LHCN-M2 (cell line): ENCODE measurements at places on chromosomes 12 and 14. TPM values are rescaled to one million over a fixed set of nuclear protein-coding genes. Genes with fewer than 3 reads are reported as not detected.

Gene CAPRIN2
- 14.5 and 27.3 TPM in 2 replicates for total RNA-seq

Gene SYNDIG1L
- not detected in 2 replicates for total RNA-seq

DNA sequence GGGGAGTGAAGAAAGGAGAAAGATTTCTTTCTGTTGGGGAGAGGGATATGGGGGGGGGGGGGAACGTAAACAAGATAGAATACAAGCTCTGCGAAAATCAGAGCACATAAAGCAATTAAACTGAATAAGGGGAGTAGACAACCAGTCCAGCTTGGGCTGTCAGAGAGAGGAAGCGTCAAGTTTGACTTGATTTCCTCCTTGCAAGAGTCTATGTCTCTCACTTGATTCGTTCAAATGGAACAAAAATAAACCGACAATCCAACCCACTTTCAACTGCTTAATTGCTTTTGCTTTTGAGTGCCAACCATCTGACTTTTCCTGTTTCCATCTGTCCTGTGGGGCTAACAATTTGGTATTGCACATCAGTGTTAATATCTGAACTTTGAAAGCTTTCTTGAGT is 942 bp downstream of the SYT1 start:
- DNase-seq: no peak

GRCh38 chr14:24139272-24139934 is 2.0 kb downstream of the EMC9 start:
- no peak for DNase-seq

Gene SCFD1
- 61.4 and 63.3 TPM in 2 replicates for total RNA-seq

- no peak for DNase-seq
Observed at GRCh38 chr14:100902295-100903133, 1.0 kb downstream of the RTL1 start.

Gene PGF
- total RNA-seq: 82.3 and 181 TPM in 2 replicates

GRCh38 chr12:76313299-76313698 is 34.9 kb downstream of the BBS10 start:
- no peak for DNase-seq

Gene CCDC197
- total RNA-seq: not detected in 2 replicates

Gene OTUB2
- total RNA-seq: 0.45 and 0.69 TPM in 2 replicates

GRCh38 chr12:69688471-69689427 is 10.4 kb downstream of the BEST3 start:
- DNase-seq: peak; percentile 99

GRCh38 chr12:6964605-6965025 is 5.8 kb downstream of the PHB2 start:
- no peak for DNase-seq

DNA sequence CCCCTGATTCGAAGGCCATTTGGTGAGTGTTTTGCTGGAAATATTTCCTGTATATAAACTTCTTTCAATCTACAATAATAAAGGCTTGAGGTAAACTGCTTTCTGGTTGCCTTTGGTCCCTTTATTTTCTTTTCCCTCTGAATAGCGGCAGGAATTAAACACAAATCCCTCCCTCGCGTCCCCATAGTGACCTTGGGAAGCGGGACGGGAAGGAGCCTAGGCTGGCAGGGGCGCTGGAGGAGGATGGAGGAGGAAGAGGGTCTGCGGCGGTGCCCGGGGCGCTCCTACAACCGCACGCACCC is 2.0 kb downstream of the DIO3 start:
- no peak for DNase-seq

DNA sequence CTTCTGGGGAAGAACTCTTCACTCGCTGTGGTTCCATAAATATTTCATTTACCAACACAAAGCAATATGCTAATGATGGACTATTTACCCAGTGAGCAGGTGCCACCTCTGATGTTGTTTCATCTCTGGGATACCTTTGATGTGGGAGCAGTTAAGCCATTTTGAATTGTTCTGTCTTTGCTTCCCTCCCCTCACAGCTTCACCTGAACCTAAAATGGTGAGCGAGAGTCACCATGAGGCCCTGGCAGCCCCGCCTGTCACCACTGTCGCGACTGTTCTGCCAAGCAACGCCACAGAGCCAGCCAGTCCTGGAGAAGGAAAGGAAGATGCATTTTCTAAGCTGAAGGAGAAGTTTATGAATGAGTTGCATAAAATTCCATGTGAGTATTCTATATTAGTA is 352.7 kb downstream of the SYT1 start:
- DNase-seq: no peak

Gene GALNT9
- 0.63 and 0.64 TPM in 2 replicates for total RNA-seq

Gene KCNA1
- 0.83 and 2.2 TPM in 2 replicates for total RNA-seq

- peak; percentile 77 for DNase-seq
Observed at GRCh38 chr14:51182131-51182565, 57.9 kb upstream of the TMX1 start.

- no peak for DNase-seq
Observed at GRCh38 chr14:95316821-95317220, 2.9 kb downstream of the CLMN start.

GRCh38 chr12:92143686-92144630 is 1.7 kb downstream of the BTG1 start:
- DNase-seq: peak; percentile 98

DNA sequence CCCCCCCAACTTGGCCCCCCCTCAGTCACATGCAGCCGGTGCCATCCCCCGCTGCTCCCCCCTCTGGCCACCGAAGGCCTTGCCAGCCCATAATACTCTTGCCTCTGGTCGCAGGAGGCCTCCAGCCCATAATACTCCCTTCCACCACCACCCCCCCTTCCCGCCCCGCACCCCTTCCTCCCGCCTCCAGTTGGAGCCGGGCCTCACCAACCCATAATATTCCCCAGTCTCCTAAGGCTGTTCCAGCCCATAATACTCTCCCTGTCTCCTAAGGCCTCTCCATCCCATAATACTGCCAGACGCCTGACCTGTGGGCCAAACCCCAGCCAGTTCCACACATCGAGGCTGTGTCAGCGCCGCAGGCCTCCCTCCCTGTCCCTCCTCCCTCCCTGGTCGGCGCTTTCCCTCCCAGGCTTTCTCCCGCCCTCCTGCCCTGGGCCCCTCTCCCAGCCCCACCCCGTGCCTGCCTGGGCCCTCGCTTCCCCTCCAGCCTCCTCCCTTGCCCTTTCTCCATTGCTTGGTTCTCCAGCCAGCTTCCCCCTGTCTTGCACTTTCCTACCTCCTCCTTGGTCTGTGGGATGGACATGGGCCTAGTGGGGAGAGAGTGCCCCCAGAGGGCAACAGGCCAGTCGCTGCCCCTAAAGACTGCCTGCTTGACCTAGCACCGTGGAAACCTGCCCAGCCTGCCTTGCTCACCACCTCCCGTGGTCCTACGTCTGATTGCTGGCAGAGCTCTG is 6.8 kb upstream of the CHD4 start:
- peak; percentile 94 for DNase-seq

DNA sequence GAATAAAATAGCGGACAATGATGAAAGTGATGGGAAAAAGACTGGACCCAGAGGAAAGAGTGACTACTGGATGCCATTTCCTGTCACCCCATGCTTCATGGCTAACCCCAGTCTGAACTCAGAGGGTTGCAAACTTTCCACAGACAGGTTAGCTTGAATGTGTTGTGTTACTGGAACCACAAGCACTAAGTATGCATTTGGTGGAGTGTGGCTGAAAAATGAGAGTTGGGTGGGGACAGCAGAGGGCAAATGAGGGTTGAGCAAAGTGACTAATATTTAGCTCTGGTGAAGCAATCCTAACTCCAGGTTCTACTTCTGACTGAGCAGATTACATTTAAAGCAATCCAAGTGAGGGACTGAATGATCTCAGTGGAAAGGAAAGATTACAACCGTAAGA is 1.6 kb downstream of the SLC16A7 start:
- DNase-seq: peak; percentile 90

DNA sequence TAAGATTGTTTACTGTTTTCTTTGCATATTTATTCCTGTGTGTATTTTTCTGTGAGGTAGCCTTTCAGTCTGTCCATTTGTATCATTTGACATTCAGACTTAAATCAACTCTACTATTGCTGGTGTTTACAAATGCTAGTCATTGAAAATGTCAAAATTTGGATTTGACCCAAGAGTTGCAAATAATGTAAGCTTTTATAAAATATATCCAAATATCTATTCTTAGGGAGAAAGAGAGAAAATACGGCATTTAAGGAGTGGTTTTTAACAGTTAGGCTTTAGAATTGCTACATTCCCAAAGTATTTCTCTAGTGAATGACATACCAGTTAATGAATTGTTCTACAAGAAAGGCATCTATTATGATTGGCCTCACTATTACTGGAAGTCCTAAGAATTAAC is 37.9 kb downstream of the FRS2 start:
- DNase-seq: no peak

- DNase-seq: peak; percentile 51
Observed at GRCh38 chr14:54450535-54450934, 9.4 kb upstream of the CNIH1 start.

GRCh38 chr12:19440916-19441315 is 1.6 kb downstream of the AEBP2 start:
- DNase-seq: no peak

- DNase-seq: peak; percentile 68
Observed at GRCh38 chr12:2959192-2959504, at the start of gene TEAD4. Gene TEAD4, plus strand, starts transcription at chr12:2959397.

Gene TAS2R42
- total RNA-seq: not detected in 2 replicates

- DNase-seq: no peak
Observed at GRCh38 chr12:49253033-49253623, 11.8 kb upstream of the TUBA1C start.

DNA sequence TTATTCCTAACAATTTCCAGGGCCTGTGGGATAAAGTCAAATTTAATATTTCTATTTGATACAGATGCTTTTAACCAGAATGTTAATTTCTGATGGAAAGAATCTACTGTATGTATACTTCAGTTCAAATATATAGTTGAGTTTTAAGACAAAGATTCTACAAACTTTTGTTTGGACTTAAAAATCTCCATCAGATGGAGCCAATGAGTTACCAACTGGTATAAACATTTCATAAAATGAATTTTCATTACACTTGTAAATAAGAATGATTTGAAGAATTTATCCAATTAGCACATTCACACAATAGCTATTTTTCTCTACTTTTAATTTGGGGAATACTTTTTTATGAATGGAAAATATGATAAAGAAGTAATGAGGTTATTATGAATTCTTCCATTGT is 425.2 kb upstream of the MIS18BP1 start:
- no peak for DNase-seq

DNA sequence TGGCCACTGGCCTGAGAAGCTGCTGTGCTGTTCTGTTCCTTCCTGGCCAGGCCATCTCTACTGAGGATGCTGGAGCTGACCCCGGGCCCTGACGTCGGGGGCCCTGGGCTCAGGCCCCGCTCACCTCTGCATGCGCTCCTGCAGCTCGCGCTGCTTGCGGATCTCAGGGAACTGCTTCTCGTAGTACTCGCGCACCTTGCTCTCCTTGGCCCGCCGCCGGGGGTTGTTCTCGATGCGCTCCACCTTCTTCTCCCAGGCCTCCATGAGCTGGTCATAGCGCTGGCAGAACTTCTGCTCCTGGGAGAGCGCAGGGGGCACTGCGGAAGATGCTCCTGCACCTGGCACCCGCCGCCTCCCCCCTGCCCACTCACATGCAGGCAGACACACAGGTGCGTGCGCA is 135.6 kb downstream of the RFLNA start:
- DNase-seq: no peak

DNA sequence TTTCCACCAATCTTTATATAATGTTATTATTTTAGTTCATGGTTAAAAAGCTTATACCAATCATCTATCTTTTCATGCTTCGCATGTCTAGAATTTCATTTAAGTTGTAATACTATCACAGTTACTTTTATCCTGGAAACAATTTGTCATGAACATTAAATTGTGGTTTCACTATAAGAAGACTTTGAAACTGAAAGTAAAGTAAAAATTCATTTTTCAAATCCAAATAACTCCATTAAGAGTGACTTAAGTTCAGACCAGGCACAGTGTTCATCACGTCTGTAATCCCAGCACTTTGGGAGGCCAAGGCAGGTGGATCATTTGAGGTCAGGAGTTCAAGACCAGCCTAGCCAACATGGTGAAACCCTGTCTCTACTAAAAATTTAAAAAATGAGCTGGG is 12.4 kb downstream of the ESR2 start:
- DNase-seq: peak; percentile 23

GRCh38 chr14:21087294-21088091 is 11.0 kb downstream of the ZNF219 start:
- peak; percentile 80 for DNase-seq

DNA sequence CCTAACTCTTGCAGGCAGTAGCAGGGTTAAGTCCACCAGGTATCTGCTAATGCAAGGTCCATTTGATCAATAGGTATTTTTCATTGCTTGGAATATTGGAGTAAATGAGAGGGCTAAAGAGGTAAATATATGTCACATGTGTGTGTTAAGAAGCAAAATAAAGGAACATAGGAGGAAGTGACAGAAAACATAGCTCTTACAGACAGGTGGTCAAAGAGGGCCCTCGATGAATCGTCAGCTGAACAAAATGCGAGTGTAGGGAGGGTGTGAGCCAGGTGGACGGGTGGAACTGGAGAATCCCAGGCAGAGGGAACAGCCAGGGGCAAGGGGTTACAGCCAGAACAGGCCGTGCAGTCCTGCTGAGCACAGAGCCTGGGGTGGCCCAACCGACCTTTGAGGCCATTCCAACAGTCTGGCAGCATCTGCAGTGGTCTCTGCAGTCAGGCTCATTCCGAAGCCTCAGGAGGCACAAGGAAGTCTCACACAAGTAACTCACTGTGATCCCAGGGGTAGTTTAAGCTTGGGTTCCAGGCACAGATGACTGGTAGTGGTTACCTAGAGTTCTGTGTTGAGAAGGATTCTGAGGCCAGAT is 43.2 kb downstream of the CCDC88C start:
- peak; percentile 34 for DNase-seq

- no peak for DNase-seq
Observed at GRCh38 chr14:104265918-104266630, 127.7 kb downstream of the KIF26A start.

- no peak for DNase-seq
Observed at GRCh38 chr14:87491816-87492215, 501.2 kb downstream of the GALC start.

GRCh38 chr14:67881225-67881624 is 61.6 kb downstream of the RAD51B start:
- DNase-seq: no peak

GRCh38 chr14:102450206-102451063 is 59.1 kb downstream of the ANKRD9 start:
- no peak for DNase-seq

DNA sequence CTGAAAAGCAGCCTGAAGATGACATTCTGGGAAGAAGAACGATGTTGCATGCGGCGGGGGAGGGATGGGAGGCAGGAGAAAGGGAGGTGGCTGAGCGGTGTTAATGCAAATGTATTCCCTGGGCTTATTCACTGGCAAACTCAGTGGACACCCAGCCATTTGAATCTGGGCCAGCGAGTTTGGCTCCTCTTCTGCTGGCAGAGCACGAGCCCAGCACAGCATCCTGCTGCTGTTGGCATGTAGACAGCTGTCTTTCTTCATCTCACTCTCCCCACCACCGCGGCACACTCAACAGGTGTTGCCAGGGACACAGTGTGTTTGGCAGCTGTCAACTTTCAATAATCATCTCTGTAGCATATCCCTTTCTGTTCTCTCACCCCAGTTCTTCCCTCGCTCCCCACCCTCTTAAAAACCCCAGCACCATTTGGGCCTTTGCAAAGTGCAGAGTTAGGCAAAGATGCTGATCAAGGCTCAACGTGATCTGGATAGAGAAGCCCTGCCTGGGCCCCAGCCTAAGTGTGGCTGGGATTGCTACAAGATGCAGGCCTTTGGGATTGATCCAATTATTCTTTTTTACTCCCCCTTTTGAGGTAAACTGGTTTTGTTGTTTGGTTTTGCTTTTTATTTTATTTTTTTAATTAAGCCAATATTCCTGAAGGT is 131.9 kb downstream of the EXOC5 start:
- peak; percentile 59 for DNase-seq

Gene OR6C2
- total RNA-seq: not detected in 2 replicates

Gene NKX2-1
- not detected in 2 replicates for total RNA-seq

GRCh38 chr12:112645586-112645985 is 146.0 kb upstream of the RPH3A start:
- no peak for DNase-seq
